GOT3 (cell line): ENCODE measurements at places on chromosomes 7 and 10.

- no peak for DNase-seq
Observed at GRCh38 chr7:46533946-46534345, 612.9 kb upstream of the IGFBP3 start.

GRCh38 chr7:28112012-28112411 lies 68.6 kb downstream of the JAZF1 start:
- no peak for DNase-seq

DNA sequence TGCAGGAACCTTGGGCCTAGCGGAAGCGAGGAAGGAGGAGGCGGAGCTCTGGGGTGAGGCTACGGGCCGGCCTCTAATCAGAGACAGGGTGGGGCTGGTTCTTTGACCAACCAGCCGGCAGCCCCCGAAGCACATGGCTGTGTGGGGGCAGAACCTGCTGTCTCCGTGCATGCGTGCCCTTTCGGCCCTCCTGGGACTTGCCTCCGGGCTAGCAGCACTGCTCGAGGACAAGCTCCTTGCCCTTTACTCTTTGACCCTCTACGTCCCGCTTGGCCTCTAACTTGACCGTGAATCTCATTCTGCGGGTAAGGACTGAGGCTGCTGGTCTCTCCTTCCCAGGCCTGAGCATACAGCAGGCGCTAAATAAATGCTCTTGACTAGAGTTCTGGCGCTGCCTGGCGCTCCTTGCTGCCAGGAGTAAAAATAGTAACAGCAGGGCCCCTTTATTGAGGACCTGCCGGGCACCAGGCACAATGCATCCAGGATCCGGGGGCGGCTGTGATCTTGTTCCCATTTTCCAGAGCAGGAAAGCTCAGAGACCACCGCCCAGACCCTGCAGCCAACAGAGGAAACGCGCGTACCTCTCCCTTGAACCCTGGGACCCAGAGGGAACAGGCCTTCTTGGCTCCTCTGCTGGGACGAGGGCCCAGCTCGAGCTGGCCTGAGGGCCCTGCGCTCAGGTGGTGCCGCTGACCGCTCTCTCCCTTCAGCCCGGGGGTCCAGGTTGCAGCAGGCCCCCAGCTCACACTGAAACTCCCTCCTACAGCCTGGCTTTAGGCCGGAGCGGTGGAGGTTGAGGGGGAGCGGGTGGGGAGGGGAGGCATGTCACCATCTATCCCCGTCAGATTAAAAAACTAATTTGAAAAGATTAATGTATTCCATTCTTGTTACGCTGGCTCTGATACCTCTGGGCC lies 2.7 kb upstream of the COMTD1 start:
- no peak for DNase-seq

DNA sequence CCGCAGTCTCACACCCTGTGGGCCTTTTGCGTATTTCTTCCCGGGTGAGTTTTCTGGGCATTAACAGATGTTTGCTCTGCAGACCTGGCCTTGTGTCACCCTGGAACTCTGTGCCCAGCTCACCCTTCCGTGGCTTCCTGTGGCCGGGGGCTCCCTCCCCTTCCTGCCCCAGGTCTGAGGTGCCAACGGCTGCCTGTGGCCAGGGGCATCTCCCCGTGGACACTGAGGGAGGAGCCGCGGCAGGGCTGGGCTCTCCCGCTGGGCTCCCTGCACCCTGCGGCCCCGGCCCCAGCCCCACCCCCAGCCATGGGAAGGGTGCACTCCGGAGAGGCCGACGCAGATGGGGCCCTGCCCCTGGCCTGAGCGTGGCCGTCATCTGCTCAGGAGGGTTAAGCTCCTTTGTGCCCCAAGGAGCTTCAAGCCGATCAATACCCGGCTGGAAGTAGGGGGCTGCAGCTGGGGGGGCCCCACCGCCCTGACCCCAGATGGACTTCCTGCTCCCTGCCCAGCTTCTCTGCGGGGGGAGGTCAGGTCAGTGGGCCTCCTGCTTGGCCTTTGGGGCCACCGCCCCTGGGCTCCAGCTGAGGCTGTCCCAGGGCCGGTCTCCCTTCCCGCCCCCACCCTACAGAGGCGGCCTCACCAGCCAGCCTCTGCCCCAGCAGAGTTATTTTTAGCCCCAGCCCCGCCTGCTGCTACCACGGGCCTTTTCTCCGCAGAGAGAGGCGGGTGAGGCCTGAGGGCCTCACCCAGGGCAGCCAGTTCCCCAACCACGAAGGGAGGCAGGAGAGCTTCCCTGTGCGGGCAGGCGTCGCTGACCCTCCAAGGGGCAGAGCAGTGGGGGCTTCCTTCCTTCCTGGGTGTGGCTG lies 24.2 kb downstream of the PWWP2B start:
- no peak for DNase-seq

- DNase-seq: no peak
Observed at GRCh38 chr7:37999673-38000072, 79.2 kb downstream of the EPDR1 start.

GRCh38 chr10:47449979-47450378 lies 33.9 kb downstream of the ANXA8 start:
- DNase-seq: no peak

DNA sequence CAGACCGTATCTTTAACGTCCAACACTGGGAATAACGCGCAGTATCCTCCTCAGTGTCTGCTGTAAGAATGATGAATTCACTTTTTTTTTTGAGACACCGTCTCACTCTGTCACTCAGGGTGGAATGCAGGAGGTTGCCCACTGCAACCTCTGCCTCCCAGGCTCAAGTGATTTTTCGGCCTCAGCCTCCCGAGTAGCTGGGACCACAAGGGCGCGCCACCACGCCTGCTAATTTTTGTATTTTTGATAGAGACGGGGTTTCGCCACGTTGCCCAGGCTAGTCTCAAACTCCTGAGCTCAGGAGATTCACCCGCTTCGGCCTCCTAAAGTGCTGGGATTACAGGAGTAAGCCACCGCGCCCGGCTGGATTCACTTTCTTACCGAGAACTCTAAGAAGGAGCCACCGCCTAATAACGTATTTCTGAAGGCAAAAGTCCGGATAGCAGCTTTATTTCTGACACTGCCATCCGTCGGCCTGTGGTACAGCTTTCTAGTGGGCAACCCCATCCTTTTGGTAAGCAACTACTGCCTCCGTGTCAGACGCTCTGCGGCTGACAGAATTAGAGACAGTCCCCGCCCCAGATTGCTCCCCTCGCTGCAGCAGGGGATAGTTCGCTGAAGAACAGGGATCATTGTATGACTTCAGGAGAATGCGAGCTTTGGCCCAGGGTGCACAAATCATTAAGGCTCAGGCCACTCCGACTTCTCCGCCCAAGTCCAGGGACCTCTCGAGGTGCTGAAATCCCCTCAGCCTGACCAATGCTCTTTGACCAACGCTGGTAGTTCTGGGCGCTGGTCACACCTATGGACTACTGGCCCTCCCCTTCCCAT lies 662 bp downstream of the POLR3A start:
- DNase-seq: no peak

- no peak for DNase-seq
Observed at GRCh38 chr10:71638064-71638821, 81.3 kb downstream of the C10orf105 start.

DNA sequence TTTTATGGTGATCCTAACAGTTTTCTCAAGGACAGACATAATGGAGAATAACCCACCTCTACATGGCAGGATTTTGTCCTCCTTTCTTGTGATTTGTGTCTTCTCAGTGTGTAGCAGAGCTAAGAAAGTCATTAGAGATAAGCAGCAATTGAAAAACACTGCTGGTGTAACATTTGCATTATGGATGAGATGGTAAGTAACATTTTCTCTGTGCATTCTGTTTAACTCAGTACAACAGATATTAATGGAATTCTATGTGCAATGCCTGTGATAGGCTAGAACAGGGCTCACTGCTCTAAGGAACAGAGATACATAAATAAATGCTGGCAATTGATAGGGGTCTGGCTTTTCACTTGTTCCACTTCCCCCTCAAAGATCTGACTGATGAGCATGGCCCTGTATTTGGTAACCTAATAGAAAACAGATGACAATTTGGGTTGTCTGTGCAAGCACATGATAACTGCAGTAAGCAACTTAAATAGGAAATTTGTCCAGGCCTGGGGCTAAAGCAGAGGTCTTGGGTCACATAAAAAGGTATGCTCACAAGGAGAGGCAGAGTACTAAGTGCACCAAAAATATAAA lies 560.3 kb upstream of the POM121L12 start:
- no peak for DNase-seq

GRCh38 chr10:68137171-68137570 lies 27.9 kb downstream of the MYPN start:
- no peak for DNase-seq

DNA sequence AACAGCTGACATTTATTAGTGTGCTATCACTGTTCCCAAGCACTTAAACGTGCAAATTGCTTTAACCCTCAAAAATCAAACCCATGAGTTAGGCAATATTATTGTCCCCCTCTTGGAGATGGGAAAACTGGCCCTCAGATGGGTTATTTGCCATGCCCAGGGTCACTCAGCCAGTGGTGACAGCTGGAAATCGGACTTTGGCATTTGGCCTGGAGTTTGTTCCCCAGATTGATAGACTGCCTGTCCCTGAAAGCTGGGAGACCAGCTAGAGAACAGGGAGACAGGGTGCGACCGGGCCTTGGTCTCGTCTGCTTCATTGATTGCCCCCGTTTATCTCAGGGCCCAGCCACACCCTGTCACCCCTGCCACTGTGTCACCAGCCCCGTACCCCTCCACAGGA lies 366.3 kb upstream of the GALNT17 start:
- no peak for DNase-seq

GRCh38 chr7:135761751-135762488 lies 13.3 kb upstream of the FAM180A start:
- no peak for DNase-seq

GRCh38 chr7:135682191-135682590 lies 19.9 kb downstream of the STMP1 start:
- DNase-seq: no peak

GRCh38 chr10:24451325-24451820 lies 242.4 kb downstream of the KIAA1217 start:
- DNase-seq: no peak

DNA sequence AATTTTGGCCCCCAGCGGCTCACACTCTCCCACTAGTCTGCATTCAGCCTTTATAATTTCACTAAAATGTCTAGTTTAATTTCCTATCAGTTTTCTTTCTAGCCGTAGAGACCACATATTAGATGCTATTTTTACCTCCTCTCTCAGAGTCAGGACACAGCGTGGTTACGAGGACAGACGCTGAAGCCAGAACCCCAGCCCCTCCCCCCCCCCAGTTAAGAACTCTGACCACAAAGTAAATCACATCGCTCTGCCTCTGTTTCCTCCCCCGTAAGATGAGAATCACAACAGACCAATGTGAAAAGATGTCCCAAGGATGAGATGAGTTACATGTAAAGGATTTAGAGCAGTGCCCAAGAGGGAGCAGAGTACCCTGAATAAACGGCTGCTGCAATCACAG lies 11.1 kb upstream of the TARP start:
- no peak for DNase-seq

GRCh38 chr7:750111-750905 lies 23.2 kb upstream of the PRKAR1B start:
- no peak for DNase-seq

- DNase-seq: no peak
Observed at GRCh38 chr10:110775020-110775375, 96.7 kb upstream of the PDCD4 start.

DNA sequence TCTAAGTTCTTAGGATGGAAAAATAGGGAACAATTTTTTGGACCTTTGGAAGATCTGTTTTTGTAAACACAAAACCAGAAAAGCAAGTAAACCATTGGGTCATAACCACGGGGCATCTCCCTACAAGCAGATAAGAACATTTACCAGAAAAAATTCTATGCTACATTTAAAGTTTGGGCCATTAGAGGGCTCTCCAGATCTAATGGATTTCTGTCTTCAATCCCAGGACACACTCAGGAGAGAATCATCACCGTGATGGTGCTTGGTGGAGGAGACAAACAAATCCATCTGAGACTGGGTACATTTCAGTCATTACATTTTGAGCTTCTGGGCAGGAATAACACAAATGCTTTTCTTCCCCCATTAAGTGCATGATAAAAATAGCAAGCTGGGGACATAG lies 178.4 kb upstream of the TARP start:
- no peak for DNase-seq

DNA sequence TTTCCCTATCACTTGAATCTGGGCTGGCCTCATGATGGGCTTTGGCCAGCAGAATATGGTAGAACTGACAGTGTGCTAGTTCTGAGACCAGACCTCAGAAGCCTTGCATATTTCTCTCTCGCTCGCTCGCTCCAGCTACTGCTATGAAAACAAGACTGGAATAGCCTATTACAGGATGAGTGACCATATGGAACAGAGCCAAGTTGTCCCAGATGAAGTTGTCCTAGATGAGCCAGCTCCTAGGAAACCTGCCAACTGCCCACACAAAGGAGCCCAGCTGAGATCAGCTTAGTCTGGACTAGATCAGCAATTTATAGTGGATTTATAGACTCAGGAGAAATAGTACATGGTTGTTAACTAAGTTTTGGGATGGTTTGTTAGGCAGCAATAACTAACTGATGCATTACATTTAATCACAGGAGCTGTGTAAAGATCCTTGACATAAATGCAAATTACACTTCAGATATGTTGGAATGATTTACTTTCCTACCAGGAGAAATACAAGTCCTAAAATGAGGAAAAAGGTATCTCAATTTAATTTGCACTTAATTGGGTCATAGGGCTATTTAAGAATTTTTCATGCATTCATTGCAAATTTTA lies 6.8 kb upstream of the HECW1 start:
- no peak for DNase-seq

DNA sequence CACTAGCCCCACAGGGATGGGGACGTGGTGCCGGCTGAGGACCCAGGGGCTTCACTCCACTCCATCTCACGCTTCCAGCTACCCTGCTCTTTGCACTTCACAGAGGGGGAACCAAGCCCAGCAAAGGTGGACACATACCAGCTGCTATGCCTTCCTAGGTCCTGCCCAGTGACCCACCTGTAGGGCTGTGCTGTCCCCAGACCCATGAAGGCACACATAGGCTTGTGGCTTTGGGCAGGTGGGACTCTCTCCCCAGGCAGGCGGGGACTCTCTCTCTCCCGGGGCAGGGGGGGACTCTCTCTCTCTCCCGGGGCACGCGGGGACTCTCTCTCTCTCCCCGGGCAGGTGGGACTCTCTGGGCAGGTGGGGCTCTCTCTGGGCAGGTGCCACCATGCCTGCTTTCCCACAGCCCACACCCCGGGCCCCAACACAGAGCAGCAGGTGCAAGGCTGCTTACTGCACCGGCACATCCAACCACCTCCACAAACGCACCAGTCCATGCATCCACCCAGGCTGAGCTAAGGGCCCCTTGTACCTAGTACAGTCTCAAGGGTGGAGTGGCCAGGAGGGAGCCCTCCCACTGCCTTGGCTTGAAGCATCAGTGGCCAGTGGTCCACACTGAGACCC lies 13.8 kb upstream of the GPR146 start:
- no peak for DNase-seq

- no peak for DNase-seq
Observed at GRCh38 chr10:8416760-8417159, 362.3 kb downstream of the GATA3 start.
